ENCODE measurements at places on chromosomes 7 and 10.

- no peak for DNase-seq
Observed at GRCh38 chr10:50501478-50501877, 122.3 kb downstream of the SGMS1 start.

- DNase-seq, result no peak
Observed at GRCh38 chr10:52954407-52954806, 181.8 kb upstream of the MBL2 start.

DNA sequence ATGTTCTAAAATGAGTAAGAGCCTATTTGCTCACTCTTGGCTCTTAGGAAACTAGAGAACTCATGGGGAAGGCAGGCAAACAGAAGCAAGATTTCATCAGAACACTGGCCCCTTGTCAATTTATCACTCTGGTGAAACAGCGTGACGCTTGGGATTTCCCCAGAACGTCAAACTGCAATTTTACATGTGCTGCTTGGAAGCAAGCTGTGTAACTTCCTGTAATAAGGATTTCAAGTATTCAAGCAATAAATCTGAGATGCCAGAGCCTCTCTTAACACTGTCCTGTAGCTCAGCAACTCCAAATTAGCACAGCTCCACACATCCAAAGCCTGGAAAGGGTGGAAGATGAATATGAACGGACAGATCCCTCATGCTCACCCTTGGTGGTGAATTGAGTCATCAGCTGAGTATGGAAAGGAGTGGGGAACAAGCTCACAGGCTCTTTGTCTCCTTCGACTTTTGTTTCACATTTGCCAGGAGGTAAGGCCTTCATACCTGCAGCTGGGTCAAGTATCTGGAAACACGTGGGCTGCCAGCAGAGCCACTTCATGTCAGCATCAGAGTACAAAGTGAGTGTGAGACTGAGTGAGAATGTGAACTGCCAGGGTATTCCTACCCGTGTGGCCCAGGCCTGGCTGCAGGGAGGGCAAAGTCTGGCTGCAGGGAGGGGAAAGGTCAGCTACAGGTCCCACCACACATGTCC is 140.4 kb upstream of the NAMPT start:
- DNase-seq, result peak; percentile 100

GRCh38 chr7:9657257-9657656 is 1223.8 kb downstream of the NXPH1 start:
- no peak for DNase-seq

DNA sequence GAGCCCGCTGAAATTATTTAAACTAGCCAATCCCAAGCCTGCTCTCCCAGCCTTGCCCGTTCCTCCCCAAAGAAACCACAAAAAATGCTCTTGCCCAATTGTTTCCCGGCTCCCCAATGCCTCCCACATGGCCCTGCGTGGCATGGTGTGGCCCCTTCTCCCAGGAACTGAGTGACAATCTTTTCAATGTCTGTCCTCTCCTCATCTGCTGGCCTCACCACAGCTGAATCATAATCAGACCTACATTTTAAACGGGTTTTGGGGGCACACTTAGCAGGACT is 201.5 kb downstream of the PRPF18 start:
- peak; percentile 60 for DNase-seq

DNA sequence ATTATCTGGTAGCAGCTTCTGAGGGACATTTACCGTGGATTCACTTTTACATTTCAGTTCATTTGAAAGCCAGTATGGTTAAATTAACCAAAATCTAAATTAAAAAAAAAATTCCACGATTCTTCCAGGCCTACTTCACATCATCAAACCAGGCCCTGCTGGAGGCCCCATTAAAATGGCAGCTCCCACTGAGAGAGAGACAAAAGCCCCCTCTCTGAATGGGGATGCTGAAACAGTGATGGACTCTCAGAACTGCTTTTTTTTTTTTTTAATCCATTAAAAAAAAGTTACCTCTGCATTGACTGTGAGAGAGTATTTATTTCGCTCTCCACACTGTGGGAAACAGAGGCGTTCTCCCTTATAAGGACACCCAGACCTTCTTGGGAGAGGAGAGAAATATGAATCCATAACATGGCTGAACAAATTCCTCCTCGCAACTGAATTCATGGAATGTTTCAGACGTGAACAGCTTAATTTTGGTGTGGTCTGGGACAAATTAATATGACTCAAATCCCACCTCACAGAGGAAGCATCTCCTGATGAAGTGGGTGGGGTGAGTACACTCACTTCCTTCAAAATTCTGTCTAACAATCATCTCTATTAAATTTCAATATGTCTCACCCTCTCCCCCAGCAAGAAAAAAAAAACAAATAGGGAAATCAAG is 73.5 kb downstream of the SAMD9 start:
- DNase-seq, result peak; percentile 46

DNA sequence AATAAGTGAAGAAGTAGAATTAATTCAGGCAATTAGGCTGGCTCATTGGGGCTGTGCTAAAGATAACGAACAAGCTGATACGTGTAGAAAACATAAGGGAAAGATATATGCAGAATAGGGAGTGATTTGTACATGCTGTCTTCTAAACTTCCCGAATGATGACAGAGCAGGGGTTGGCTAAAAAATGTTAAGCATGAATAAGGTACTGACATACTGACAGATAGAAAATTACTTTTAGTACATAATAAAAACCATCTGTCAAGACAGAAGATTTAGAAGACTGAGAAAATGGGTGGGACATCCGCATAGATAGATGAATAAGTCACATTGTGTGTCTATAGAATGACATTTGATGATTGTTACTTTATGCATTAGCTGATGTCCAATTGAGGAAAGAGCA is 158.8 kb upstream of the ZNF804B start:
- no peak for DNase-seq

- peak; percentile 24 for DNase-seq
Observed at GRCh38 chr7:138880881-138881578, 83.0 kb upstream of the ATP6V0A4 start.

DNA sequence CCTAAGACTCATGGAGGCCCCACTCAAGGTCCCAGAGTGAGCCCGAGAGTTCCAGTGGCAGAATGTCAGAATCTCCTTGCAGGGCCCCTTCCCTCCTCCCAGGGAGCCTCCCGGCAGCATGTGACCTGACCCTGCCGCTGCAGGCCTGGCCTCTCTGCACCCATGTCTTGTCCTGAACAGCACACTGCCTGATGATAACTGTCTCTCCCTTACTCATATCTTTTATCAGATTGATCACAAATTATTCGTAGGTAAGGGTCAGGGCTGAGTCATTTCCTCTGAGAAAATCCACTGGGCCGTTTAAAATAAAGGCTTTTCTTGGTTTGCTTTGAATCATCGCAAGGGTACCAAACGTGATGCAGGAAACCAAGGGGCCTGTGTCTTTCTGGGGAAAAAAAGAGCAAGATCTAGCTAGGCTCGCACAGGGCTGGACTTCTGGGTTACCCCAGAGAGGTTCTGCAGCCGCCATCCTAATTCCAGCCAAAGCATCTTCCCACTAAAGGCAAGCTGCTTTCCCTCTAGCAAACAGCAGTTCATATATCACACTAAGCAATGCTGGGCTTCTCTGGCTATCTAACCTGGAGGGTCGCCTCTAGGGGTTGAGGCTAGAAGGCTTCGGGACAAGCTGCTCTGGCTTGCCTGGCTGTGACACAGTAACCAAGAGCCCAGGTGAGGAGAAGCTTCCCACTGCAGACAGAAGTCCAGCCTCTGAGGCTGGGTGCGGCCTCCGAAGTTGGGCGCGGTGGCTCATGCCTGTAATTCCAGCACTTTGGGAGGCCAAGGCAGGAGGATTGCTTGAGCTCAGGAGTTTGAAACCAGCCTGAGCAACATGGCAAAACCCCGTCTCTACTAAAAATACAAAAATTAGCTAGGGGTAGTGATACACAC is 104.9 kb downstream of the SPDYE5 start:
- no peak for DNase-seq

DNA sequence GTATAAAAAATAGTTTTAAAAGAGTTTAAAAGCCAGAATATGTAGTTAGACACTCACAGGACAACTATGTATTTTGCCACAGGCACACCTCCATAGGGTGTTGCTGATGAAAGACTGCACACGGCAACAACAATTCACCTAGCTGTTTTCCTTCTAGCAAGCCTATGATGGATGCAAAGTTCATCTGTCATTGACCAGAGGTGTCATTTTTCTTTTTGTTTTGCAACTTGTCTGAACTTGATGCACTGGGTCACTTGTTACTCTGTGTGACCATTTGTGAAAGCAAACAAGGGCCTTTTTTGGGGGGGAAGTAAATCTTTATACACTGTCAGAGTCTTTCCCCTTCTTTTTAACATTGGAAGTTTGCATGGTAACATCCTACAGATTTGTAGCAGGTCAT is 258.0 kb upstream of the SEMA3A start:
- DNase-seq, result no peak

DNA sequence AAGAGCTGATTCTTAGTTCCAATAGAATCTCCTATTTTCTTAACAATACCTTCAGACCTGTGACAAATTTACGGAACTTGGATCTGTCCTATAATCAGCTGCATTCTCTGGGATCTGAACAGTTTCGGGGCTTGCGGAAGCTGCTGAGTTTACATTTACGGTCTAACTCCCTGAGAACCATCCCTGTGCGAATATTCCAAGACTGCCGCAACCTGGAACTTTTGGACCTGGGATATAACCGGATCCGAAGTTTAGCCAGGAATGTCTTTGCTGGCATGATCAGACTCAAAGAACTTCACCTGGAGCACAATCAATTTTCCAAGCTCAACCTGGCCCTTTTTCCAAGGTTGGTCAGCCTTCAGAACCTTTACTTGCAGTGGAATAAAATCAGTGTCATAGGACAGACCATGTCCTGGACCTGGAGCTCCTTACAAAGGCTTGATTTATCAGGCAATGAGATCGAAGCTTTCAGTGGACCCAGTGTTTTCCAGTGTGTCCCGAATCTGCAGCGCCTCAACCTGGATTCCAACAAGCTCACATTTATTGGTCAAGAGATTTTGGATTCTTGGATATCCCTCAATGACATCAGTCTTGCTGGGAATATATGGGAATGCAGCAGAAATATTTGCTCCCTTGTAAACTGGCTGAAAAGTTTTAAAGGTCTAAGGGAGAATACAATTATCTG is 1.6 kb downstream of the LRRTM3 start:
- no peak for DNase-seq

DNA sequence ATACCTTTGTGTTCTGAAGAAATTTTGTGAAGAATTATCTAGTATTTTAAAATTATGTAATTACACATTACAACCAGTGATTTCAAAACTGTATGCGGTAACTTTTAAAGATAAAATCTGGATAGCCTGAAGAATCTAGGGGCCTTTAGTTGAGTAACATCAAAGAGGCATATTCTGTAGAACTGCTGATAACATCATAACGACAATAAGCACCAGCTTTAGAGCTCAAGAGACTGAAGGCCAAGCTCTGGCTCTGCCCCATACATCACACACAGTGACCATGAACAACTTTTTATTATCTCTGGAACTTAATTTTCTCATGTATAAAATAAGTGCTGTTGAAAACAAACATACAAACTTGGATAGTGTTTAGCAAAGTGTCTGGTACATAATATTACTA is 121.1 kb upstream of the RHOBTB1 start:
- DNase-seq, result no peak

GRCh38 chr10:36202881-36203280 is 560.8 kb upstream of the FZD8 start:
- DNase-seq, result no peak

- DNase-seq, result no peak
Observed at GRCh38 chr10:4067531-4067930, 282.5 kb upstream of the KLF6 start.

DNA sequence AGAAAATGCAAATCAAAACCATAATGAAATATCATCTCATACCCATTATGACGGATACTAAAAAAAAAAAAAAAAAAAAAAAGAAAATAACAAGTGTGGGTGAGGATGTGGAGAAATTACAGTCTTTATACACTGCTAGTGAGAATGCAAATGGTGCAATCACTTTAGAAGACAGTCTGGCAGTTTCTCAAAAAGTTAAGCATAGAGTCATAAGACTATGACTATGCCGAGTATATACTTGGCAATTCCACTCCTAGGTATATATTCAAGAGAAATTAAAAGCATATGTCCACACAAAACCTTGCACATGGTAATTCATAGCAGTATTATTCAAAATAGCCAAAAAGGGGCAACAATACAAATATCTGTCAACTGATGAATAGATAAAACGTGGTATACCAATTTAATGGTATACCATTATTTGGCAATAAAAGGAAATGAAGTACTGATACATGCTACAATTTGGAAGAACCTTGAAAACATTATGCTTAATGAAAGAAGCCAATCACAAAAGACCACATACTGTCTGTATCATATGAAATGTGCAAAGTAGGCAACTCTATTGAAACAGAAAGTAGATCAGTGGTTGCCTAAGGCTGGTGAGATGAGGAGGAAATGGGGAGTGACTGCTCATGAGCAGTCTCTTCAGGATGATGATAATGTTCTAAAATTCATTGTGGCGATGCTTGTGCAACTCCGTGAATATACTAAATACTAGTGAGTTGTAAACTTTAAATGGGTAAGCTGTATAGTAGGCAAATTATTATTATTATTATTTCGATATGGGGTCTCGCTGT is 90.1 kb upstream of the NANOS1 start:
- DNase-seq, result peak; percentile 64

GRCh38 chr10:116629340-116629739 is 8.6 kb downstream of the PNLIPRP2 start:
- DNase-seq, result no peak

- no peak for DNase-seq
Observed at GRCh38 chr7:138502023-138502767, 42.1 kb downstream of the TRIM24 start.

DNA sequence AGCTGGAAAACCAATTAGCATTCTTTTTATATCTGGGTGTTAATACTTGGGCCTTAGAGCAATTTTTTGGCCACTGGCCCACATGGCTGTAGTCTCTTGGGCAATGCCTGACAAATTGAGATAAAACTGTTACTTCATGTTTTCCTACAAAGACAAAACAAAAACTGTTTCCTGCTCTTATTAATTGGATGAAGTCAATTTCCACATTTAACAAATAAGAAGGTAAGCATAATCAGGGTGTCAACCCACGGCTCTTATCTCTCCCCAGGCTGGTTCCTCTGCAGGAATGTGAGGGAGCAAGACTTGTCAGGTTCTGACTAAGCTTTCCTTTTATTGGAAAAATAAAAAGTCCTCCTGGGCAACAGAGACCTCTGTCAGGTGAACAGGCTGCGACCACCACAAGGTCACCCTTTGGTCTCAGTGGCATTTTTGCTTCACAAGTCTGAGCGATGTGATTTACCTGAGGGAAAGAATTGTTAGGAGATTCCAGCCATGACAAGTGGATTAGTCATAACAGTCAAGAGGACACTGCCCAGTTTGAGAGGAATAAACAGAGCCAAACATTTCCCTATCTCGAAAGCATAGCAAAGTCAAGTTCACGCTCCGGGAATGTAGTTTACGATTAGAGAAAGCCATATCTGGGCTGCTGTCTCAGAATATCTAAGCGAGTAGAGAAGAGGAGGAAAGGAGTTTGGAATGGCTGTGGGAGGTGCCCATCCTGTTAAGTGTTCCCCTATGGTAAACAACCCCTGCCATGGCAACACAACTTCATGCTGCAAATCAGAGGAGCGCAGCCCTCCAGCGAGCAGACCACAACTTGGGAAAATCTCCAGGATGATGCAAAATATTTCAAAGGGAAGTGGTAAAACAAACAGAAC is 144.4 kb downstream of the TES start:
- peak; percentile 97 for DNase-seq

- DNase-seq, result peak; percentile 63
Observed at GRCh38 chr10:15200626-15201025, 32.1 kb upstream of the NMT2 start.

GRCh38 chr7:110534241-110534931 is 556.5 kb upstream of the LRRN3 start:
- no peak for DNase-seq
